ENCODE measurements at places on chromosomes 6 and 20.

DNA sequence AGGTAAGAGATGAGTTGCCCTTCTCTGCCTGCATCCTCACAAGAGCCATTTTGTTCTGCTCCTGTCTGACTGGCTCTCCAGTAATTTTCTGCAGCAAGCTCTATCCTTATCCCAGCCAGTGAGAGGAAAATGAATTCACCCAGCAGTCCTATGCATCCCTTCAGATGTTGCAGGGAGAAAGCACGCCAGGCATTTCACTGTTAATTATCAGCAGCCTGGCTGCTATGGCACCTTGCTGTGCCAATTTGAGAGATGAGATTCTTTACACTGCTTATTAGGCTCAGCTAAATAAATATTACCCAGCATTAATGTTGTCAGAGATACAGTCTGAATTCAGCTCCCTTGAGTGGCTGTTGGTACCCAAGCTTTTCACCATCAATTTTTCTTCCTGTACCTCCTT is 61.1 kb upstream of the SNAP25 start:
- no peak for DNase-seq

GRCh38 chr6:17233531-17233930 is 47.6 kb upstream of the RBM24 start:
- DNase-seq: no peak

- no peak for DNase-seq
These were observed 477.9 kb upstream of the MANEA start for GRCh38 chr6:95099410-95099809.

- DNase-seq: peak; percentile 95
These were observed at the start of gene NAA20 for GRCh38 chr20:20017001-20017843. TSS of gene NAA20 (plus strand) at chr20:20017362. CDS start at chr20:20017397, 35 bp downstream.

- no peak for DNase-seq
These were observed 186.2 kb downstream of the FOXC1 start for GRCh38 chr6:1795910-1796309.

DNA sequence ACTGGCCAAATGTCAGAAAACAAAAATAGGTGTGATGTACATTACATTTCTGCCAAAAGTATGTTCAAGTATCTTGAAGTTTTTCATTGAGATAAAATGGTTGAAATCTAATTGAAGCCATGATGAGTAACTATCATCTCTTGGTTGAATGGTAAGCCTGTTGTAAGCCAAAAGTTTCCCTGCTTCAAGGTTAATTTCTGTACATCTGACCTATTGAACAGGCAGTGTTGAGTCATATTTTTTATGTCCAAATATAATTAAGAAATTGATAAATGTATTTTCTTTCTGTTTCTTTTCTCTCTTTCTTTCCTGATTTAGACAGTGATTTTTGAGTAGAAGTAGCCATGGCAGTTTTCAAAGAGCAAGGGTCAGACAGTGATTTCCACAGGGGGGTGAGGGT is 4.4 kb downstream of the RREB1 start:
- DNase-seq: no peak

- DNase-seq: no peak
These were observed 253.0 kb downstream of the FARS2 start for GRCh38 chr6:5514353-5514752.

DNA sequence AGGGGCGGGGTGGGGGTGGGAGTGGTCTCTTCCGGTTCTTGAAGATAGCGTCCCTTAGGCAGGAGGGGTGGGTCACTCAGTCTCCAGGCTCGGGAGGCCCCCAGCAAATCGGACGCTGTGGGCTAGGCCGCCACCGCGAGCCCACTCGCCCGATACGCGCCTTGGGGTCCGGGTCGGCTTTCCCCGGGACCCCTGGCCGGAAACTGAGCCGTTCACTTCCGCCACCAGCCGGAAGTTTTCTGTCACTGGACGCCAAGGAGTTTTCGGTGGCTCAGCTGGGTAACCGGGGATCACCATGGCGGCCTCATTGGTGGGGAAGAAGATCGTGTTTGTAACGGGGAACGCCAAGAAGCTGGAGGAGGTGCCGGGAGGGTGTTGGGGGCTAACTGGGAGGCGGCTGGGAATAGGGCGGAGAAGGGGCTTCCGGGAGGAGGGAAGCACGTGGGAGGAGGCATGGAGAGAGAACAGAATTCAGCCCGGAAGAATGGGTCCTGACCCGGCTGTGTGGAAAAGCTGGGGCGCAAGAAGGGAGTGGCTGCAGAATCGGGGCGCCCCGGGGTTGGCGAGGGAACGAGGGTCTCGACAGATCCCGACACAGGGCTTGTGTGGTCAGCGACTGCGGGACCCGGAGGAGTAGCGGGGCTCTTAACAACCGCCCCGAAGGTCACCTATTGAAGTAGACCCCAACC is at the start of gene ITPA:
Gene ITPA, plus strand, starts transcription at position 242 of the 689 bp plus-strand sequence. Its CDS starts 54 bp downstream, at position 296.
- DNase-seq: peak; percentile 73

DNA sequence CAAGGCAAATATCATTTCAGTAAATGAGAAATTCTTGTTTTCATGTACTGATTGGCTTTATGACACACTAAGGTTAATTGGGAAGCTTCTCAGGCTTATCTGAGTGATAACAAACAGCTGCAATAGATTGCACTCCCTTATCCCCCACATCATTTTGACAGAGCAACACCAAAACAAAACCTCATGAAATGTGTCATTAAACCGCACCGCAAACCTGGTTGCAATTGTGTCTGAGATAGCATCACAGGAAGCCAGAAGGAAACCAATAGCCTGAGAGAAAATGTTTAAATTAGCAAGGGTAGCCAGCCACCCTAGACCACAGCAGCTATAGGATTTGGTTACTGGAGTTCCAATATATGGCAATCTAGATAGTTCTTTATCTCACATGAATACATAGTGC is 31.6 kb upstream of the LAMA4 start:
- peak; percentile 77 for DNase-seq

GRCh38 chr6:91392951-91393350 is 806.1 kb upstream of the MAP3K7 start:
- DNase-seq: no peak

GRCh38 chr6:80946402-80946801 is 806.1 kb downstream of the TENT5A start:
- no peak for DNase-seq

DNA sequence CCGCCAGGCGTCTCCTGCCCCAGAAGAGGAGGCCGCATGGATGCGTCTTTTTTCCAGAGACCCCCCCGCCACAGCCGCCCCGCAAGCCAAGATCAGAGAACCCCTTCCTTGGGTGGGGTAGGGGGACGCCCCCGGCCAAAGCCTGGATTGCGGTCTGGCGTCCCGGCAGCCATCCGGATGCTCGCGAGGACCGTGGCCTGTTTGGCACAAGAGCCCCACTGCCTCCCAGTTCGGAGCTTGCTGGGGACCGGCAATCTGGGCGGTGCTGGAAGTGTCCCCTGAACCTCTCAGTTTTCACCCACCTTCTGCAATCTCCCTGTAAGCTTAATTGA is 924 bp downstream of the FAM162B start:
- no peak for DNase-seq

- no peak for DNase-seq
These were observed 34.0 kb upstream of the FANCE start for GRCh38 chr6:35417979-35418661.

DNA sequence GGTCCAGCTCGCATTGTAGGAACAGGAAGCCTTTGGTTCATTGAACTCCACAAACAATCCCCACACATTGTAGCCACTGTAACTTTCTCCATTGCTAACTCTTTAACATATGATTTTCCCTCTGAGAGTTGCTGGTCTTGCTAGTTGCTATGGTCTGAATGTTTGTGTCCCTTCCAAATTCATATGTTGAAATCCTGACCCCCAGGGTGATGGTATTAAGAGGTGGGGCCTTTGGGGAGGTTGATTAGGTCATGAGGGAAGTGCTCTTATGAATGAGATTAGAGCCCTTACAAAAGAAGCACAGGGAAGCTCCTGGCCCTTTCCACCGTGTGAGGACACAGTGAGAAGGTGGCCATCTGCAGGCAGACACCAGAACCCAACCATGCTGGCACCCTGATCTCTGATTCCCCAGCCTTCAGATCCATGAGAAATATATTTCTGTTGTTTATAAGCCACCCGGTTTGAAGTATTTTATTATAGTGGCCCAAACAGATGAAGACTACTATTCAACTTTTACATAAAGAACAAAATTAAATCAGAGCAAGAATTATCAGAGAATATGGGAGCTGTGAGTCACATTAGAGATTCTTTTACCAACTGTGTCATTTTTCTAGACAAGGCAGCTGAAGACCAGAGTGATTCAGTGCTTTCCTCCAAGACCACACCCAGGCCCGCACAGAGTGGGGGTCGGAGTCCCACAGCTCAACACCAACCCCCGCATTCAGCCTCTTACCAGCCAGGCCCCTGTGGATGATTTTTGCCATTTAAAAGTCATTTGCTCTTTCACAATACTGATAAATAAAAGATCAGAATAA is 143.0 kb downstream of the SAMD5 start:
- no peak for DNase-seq

DNA sequence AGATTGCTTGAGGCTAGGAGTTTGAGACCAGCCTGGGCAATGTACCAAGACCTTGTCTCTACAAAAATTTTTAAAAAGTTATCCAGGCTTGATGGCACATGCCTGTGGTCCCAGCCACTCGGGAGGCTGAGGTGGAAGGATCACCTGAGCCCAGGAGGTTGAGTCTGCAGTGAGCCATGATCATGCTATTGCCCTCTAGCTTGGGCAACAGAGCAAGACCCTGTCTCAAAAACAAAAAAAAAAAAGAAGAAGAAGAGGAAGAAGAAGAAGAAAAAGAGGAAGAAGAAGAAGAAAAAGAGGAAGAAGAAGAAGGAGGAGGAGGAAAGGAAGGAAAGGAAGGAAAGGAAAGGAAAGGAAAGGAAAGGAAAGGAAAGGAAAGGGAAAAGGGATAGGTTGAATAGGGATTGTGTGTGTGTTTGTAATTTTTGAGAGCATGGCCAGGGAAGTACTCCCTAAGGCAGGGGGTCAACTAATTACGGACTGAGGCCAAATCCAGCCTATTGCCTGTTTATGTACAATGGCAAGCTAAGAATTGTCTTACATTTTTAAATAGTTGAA is 43.0 kb upstream of the ZNF217 start:
- DNase-seq: no peak

Data from activated T-cell treated with anti-CD3 and anti-CD28 coated beads, Interleukin-2, amount 50 U/mL, for 72 hours (primary cell).